ENCODE measurements at places on chromosomes 5 and 9. TPM values are rescaled to one million over a fixed set of nuclear protein-coding genes. Genes with fewer than 3 reads are reported as not detected.

Gene CCDC152
- 3.3 TPM for total RNA-seq

Gene SLC46A2
- total RNA-seq = not detected

Gene TMEM215
- not detected for total RNA-seq

Gene PCSK1
- 0.20 TPM for total RNA-seq

Gene AIF1L
- 0.37 TPM for total RNA-seq

Gene SPATA31A7
- total RNA-seq = not detected

Gene PROB1
- total RNA-seq = 0.73 TPM

Gene TAS2R1
- total RNA-seq = not detected

Gene NDST1
- total RNA-seq = 45.4 TPM

Gene STPG3
- total RNA-seq = not detected

Gene IER5L
- 39.5 TPM for total RNA-seq

Gene CKMT2
- total RNA-seq = 0.78 TPM

Gene PCDHA10
- total RNA-seq = under 0.01 TPM

Gene FOXD1
- 1.4 TPM for total RNA-seq

Gene DTWD2
- total RNA-seq = 3.3 TPM

Gene CNTFR
- total RNA-seq = 0.37 TPM

Gene NCS1
- 33.1 TPM for total RNA-seq

Measured in subcutaneous preadipocyte (primary cell).